Psoas muscle (tissue), 8 donors: ENCODE measurements at places on chromosomes 7 and 10. TPM values are rescaled to one million over a fixed set of nuclear protein-coding genes. Genes with fewer than 3 reads are reported as not detected.

Gene SLC39A12
- not detected for polyA plus RNA-seq

Gene CLDN3
- 0.16 TPM for polyA plus RNA-seq

Gene PALS2
- polyA plus RNA-seq = 10.9 TPM

Gene IQUB
- 0.14 TPM for polyA plus RNA-seq

Gene C10orf53
- not detected for polyA plus RNA-seq
